ENCODE measurements at places on chromosomes 6 and 20.

DNA sequence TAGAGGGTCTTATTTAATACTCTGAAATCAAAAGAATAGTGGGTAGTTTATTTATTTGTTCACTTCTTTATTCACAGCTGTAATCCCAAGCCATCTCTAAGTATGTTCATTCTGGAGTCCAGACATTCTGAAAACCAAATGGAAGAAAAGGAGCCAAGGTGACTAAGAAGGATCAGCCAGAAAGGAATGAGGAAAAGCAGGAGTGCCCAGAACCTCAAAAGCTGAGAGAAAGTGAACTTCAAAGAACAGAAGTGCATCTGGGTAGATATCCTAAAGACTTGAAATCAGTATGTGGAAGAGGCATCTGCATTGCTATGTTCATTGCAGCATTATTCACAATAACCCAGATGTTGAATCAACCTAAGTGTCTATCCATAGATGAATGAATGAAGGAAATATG, 94.8 kb downstream of the VIP start:
- no peak for DNase-seq

DNA sequence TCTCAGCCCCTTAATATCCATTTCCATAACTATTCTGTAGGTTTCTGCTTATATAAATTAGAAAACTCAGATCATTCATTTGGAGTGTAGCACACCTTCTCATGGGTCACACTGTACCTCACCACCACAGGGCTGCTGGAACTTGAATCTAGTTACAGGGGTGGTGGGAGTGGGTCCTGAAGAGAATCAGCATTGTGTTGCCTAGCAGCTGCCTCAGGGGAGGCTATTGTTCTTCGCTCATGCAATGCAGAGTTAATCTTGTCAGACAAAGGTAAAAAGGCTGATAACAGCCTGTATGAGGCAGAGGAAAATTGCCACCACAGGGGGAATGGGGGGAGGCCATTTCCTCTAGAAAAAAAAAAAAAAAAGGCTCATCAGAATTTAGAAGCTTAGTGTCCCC, 496.0 kb upstream of the ADGRB3 start:
- no peak for DNase-seq

- DNase-seq, result no peak
Measured at GRCh38 chr20:37999526-38000263, 33.6 kb downstream of the TTI1 start.

DNA sequence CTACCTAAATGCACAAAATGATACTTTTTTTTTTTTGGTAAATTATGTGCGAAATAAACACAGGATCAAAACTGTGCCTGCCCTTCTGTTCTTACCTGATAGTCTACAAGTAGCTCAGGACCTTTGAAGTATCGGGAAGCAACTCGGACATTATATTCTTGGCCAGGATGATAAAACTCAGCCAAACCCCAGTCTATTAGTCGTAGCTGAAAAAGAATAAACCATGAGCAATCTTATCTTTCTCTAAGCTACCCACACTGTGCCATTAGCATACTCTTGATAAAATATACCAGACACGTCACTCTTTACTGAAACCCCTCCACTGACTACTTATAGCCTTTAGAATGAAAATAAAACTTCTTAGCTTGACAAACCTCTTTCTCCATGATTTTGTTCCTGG, 29.8 kb upstream of the TBC1D20 start:
- peak; percentile 45 for DNase-seq

DNA sequence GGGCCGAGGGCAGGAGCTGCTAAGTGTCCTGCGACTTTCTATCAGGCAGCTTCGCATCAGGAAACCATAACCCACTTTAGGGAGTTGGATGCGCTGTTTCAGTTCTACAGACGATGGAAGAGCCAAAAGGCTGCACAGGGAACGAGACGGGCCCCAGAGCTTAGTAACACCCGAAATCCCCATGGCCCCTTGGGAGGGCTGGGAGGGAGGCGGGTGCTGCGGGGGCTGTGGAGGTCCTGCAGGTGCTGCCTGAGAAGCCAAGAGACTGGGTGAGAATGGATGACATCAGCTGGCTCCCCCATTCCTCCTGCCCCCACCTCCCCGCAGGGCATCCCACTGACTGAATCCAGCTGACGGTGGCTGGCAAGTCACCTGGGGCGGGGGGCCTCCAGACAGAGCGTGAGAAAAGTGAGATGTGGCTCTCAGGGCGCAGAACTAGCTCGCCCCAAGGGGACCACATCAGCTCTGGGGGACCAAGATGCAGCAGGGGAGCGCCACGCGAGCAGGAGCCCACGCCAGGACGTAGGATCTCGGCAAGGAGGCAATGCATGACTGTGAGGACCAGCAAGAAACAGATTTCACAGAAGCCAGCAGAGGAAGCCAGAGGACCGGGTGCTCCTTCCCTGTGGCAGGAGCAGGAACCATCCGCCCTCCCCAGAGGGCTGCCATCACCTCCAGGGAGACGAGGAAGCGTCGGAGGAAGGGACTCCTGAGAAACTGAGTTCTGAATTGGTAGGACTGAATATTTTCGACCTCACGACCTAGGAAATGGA, 36.8 kb downstream of the PNLDC1 start:
- no peak for DNase-seq

GRCh38 chr6:125787791-125788190, 3.0 kb upstream of the NCOA7 start:
- peak; percentile 40 for DNase-seq

DNA sequence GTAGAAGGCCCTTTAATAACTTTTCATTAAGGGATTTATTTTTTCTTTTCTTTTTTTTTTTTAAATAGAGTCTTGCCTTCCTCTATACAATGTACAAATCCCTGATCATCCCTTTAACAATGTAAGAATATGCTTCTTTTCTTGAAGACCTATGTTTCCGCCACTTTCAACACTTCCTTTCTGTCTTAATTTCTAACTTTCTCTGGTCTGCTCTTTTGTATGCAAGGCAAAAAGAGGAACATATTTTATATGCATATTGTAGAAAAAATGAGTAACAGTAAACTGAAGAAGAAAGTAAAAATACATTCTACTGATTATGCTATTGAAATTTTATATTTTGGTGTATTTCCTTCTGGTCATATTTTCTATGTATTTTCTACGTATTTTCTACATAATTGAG, 484.7 kb downstream of the TFAP2B start:
- DNase-seq, result no peak

GRCh38 chr6:83853178-83854000, at the start of gene RIPPLY2:
Gene RIPPLY2 (plus strand): TSS chr6:83853360. CDS start chr6:83853417, 57 bp downstream.
- no peak for DNase-seq

DNA sequence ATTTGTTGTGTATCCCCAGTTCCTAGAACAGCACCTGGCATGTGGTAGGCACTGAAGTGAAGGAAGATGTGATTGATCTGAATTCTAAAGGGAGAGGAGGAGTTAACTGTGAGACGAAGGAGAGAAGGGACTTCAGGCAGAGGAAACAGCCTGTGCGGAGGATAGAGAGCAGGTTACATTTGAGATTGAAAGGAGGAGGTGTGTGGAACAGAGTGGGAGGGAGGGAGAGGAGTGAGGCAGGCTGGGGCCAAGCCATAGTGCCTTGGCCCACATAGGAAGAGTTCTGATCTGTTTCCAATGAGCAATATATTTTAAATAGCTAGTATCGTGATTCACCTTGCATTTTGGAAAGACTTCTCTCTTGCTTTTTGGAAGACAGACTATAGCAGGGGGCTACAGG, 13.9 kb upstream of the MROH8 start:
- DNase-seq, result no peak

- DNase-seq, result no peak
Measured at GRCh38 chr6:46199387-46199786, 28.6 kb upstream of the ENPP5 start.

GRCh38 chr20:13220194-13220903, 725 bp upstream of the ISM1 start:
- no peak for DNase-seq

- DNase-seq, result no peak
Measured at GRCh38 chr6:38155621-38156204, 336.2 kb downstream of the ZFAND3 start.

DNA sequence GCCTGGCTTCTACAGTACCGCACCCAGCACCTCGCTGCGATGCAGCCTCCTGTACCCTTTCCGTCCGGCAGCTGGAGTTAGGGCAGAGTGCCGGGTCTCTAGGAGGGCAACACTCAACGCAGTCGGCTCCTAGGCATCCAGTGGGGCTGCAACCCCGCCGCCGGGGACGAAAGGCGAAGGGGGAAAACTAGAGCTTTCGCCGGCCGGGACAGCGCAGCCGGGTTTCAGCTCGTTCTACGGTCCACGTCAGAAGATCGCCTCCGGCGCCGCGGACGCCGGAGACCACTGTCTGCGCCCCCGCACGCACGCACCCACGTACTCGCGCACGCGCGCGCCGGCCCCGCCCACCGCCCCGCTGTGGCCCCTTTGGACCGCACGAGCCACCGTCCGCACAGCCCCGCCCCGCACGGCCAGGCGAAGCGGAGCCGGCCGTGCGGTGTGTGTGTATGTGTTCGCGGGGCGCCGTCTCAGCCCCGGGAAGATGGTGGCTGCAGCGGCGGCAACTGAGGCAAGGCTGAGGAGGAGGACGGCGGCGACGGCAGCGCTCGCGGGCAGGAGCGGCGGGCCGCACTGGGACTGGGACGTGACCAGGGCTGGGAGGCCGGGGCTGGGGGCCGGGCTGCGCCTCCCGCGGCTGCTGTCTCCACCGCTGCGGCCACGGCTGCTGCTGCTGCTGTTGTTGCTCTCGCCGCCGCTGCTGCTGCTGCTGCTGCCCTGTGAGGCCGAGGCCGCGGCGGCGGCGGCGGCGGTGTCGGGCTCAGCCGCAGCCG, at the start of gene ATRN:
Gene ATRN, plus strand, starts transcription at position 392 of the 770 bp plus-strand sequence. Its CDS starts 90 bp downstream, at position 482.
- peak; percentile 81 for DNase-seq

DNA sequence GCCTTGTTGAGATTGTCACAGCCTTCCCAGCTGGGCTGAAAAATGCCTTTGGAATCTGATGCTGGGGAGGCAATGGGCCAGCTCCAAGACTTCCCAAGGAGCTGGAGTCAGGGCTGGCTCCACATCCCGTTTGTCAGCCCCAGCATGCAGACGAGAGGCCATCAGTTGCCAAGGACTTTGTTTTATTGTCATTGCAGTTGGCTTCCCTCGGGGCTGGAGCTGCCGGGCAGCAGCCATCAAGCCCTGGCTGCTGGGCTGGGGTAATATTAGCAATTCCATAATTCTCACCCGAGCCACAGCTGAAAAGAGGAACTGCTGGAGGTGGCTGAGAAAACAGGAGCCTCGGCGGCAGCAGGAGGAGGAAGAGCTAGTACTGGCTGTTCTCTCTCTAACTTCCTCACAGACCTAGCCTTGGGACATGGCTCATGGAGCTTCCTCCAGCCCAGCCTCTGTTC, 182.5 kb downstream of the CDC5L start:
- DNase-seq, result no peak

- DNase-seq, result no peak
Measured at GRCh38 chr6:45479834-45480751, 102.4 kb upstream of the SUPT3H start.

- DNase-seq, result no peak
Measured at GRCh38 chr20:38373231-38373867, 27.1 kb downstream of the LBP start.

- DNase-seq, result no peak
Measured at GRCh38 chr6:21946298-21946783, 350.5 kb downstream of the PRL start.

DNA sequence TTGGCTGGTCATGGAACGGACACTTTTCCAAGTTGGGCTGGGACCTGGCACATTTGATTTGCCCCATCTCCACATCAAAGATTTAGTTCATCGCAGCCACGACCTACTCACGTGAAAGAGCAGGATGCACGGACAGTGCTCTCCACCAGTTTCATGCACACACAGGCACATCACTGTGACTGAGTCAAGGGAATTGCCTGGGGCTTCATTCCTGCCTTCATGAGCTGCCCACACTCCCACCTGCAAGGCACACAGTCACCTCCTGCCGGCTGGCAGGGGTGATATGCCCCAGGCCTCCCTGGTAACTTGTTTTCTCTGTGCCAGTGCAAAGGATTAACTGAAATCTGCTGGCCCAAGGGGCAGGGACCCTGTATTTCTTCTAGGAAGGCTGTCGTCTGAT, 23.3 kb upstream of the CST1 start:
- no peak for DNase-seq

GRCh38 chr6:117976030-117976651, 69.1 kb downstream of the SLC35F1 start:
- peak; percentile 25 for DNase-seq

DNA sequence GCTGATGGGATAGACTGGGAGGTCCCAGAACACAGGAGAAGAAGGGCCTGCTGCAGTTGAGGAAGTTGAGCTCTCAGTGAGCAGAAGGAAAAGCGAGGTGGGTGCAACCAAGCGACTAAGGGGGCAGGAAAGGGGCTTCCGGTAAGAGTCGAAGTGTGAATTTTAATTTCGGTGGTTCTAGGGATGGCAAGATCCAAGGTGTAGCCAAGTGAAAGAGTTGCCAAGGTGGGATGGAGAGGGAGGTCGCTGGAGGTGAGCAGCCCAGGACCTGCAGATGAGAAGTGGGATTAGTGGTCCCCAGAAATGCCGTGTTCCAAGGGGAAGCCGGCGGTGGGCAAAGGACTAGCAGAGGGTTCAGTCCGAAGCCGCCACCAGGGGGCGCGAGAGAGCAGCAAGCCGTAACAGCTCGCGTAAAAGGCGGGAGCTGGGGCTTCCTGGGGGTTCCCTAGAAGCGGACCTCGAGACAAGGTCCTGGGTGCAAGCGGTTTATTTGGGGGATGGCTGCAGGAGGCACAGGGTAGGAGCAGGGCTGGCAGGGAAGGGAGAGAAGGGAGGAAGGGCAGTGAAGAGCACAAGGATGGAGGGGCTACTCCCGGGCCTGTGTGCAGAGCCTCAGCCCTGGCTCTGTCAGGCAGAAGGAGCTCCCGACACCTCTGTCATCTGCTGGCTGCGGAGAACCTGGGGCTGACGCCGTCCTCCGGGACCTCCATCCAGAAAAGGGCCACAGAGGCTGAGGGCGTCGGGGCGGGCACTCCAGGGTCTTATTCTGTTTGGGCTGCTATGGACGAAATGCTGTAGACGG, 103.6 kb downstream of the PAX1 start:
- peak; percentile 27 for DNase-seq

GRCh38 chr20:57387463-57387862, 3.7 kb upstream of the RBM38 start:
- DNase-seq, result no peak

- DNase-seq, result no peak
Measured at GRCh38 chr20:4299773-4300172, 284.4 kb upstream of the RNF24 start.

GRCh38 chr6:1287103-1287591, 24.8 kb upstream of the FOXQ1 start:
- no peak for DNase-seq

DNA sequence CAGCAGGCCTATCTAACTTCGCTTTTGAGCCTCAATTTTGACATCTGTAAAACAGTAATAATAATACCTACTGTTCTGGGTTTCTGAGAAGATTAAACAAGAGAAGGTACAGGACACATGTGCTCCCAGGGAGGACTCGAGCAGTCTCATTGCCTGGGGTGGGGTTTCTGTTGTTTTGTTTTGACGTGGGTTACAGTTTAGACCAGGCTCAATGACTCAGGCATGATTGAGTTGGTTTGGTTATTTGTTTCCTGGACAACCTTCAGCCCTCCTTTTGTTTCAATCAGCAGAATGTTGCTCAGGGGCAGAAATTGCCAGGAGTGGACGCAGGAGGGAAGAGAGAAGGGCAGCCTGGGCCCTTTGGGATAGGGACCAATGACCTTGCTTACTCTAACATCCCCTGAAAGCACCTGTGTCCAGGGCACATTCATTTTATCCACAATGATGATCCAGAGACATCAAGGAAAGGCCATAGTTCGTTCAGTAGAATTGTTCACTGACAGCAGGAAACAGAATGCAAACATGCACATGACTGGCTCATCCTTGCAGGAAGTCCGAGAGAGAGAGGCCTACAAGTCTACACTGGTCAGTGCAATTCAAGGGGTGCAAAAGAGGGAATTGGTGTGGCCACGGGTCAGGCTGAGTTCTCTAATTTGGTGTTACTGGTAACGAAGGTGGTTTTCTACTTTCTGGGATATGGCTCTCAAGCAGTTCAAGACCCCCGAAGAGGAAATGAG, 74.5 kb upstream of the MRPS10 start:
- DNase-seq, result no peak

Measured in hematopoietic multipotent progenitor cell treated with erythropoietin and hydrocortisone succinate and interleukin-3 and kit ligand, for 15 days (in vitro differentiated cells).